NCI-H1092 (cell line): ENCODE measurements at places on chromosomes 4 and X.

- DNase-seq = no peak
Observed at GRCh38 chr4:151672996-151673395, 87.8 kb downstream of the GATB start.

- DNase-seq = no peak
Observed at GRCh38 chr4:47373174-47373573, 90.3 kb downstream of the COMMD8 start.

GRCh38 chr4:80049402-80049801 is 23.6 kb downstream of the ANTXR2 start:
- no peak for DNase-seq

DNA sequence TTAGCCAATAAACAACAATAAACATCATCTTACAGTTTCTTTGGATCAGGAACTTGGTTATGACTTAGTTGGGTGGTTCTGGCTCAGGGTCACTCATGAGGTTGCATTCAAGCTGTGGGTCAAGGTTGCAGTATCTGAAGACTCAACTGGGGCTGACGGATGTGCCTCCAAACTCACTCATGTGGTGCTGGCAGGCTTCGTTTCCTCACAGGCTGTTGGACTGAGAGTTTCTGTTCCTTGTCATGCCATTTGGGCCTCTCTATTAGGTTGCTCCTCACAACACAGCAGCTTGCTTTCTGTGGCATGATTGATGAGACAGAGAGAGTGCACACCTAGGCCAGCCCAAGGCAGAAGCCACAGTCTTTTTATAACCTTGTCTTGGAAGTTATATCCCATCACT is 20.7 kb downstream of the FRMPD3 start:
- DNase-seq = no peak

- DNase-seq = no peak
Observed at GRCh38 chrX:1262369-1262768, 6.2 kb upstream of the CSF2RA start.

GRCh38 chr4:14827111-14827510 is 175.2 kb upstream of the CPEB2 start:
- DNase-seq = no peak

DNA sequence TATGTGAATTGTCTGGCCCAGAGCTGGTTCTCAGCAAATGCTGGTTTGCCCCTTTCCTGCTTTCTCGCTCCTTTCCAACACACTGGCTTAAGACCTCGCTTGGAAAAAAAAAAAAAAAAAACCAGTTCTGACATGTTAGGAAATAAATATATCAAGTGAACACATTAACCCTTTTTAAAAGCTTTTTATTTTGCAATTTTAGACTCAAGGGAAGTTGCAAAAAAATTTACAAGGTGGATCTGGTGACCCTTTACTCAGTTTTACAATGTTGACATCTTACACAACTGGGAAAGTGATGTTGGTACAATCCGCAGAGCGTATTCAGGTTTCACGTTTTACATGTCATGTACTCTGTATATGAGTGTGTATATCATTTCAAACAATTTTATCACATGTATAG is 100.1 kb downstream of the RTL5 start:
- DNase-seq = no peak

DNA sequence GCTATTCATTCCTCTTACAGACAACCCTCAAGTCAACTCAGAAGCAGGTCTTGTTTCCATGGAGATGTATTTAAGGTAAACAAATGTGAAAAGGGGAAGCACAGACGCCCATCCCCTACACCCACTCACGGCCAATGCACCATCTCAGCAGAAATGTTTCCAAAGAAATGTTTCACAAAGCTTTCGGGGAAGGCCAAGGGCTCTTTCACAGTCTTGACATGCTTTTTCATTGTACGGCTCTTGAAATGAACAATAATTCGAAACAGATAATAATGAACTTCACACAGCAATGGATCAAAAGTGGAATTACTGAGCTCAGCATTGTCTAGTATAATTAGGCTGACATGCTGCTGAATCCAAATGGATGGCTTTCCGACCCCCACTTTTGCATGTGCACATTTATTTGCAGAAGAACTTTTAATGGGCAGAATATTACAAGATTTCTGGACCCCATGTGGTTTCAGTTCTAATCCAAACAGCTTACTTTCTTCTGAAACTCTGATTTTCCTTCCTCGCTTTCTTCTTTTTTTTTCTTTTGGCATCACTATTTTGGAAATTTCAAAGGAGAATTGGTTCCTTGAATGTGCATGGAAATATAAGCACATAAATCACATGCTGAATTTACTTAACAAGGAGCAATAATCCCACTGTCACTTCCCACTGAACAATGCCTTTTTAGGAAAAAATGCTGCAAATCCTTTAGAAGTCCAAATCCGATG is 160.9 kb downstream of the SMIM20 start:
- DNase-seq = no peak

GRCh38 chrX:30373951-30374350 is 64.8 kb upstream of the NR0B1 start:
- no peak for DNase-seq

- DNase-seq = no peak
Observed at GRCh38 chr4:16118090-16118489, 34.3 kb upstream of the PROM1 start.
